ENCODE measurements at places on chromosomes 7 and 10.

DNA sequence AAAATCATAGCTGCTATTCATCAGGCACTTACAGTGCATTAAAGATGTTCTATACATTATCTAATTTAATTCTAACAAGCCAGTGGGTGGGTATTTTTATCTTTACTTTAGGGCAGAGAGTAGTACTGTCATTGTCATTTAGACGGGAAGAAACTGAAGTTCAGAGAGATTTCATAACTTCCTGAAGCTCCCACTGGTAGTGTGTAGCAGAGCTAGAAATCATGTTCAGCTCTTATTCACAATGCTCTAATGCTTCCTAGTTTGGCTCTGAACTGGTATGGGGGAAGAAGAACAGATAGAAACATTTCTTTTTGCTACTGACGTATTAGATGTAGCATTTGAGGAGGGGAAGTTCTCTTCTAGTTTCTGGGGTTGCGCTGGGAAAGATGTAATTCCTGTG is 116.7 kb downstream of the CYP26A1 start:
- DNase-seq: no peak

DNA sequence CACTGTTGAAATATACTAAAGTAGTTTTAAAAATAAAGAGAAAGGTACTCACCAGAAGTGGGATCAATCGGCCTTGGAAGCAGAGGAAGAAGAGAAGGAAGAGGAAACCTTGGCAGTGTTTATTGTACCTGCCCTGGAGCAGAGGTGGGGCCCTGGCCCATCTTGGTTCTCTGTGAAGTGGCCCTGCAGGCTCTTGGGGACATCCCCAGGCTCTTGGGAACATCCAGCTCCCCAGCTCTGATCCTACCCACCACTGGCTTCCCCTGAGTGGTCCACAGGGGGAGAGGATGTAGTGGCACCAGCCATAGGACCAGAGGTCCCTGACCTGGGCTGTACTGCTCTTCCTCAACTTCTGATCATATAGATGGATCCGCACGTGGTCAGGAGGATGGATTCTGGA is 22.3 kb upstream of the RET start:
- peak; percentile 15 for DNase-seq

DNA sequence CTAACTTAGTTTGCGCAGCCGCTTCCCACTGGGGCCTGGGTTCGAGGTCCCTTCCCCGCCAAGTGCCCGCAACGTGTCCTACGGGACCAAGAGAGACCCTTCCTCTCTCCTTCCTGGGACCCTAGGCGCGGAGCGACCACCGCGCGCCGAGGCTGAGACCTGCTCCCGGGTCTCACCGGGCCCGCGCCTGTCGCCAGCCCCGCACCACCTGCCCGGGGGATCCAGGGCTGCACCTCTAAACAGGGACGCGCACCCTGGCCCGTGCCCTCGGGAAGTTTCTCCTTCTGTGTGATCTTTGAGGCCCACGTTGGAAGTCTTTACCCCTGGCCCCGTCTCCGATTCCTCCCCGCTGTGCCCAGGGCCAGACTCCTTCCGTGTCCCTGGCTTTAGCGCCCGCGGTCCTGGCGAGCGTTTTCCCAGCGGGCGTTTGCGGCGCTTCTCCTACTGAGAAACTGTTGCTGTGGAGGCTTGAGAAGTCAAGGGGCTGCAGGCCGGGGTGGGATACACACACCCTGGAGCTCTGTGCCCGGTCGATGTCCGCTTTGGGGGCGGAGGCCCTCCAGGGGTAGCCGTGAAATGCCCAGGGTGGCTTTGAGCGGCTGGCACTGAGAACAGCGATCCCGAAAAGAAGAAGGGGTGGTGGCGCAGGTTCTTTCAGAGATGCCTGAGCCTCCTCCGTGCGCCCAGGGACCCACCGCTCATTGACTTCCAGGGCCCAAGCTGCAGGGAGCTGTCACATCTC is 575 bp downstream of the PLPP4 start:
- DNase-seq: no peak

GRCh38 chr7:1995426-1995825 is 237.3 kb downstream of the MAD1L1 start:
- no peak for DNase-seq

GRCh38 chr7:148041156-148041555 is 549.4 kb upstream of the C7orf33 start:
- no peak for DNase-seq

- no peak for DNase-seq
Measured at GRCh38 chr10:48274636-48275035, at the start of gene FRMPD2. FRMPD2 (minus strand) TSS chr10:48274696; CDS start chr10:48274567, 129 bp downstream.

- DNase-seq: no peak
Measured at GRCh38 chr10:536371-536925, 153.0 kb downstream of the DIP2C start.

- no peak for DNase-seq
Measured at GRCh38 chr7:37352974-37353948, 95.4 kb downstream of the ELMO1 start.

GRCh38 chr10:71486484-71487114 is 89.9 kb downstream of the CDH23 start:
- DNase-seq: no peak

GRCh38 chr7:112770051-112770450 is 20.1 kb downstream of the TMEM168 start:
- DNase-seq: no peak

- DNase-seq: no peak
Measured at GRCh38 chr7:47619806-47620205, 37.9 kb upstream of the TNS3 start.

GRCh38 chr10:91162495-91163268 is 57.8 kb upstream of the PCGF5 start:
- peak; percentile 93 for DNase-seq

DNA sequence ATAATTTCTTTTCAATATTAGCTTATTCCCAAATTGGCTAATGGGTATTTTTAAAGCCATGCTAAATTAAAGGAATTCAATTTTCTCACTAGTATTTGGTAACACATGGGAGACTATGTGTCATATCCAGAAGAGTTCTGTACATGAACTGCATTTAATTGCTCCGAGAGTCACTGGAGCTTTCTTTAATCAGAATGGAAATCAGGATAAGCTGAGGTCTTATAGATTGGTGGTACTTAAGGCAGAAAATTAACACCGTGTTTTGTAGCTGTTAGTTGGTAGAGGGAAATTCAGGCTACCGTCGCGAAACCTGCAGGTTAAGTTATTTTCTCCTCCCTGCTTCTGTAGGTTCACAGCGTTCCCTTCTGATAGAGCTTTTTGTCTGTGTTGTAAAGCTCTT is at the start of gene WEE2:
TSS of gene WEE2 (plus strand) at position 3 of the 400 bp plus-strand sequence. CDS start 406 bp downstream, outside the sequence.
- DNase-seq: no peak

DNA sequence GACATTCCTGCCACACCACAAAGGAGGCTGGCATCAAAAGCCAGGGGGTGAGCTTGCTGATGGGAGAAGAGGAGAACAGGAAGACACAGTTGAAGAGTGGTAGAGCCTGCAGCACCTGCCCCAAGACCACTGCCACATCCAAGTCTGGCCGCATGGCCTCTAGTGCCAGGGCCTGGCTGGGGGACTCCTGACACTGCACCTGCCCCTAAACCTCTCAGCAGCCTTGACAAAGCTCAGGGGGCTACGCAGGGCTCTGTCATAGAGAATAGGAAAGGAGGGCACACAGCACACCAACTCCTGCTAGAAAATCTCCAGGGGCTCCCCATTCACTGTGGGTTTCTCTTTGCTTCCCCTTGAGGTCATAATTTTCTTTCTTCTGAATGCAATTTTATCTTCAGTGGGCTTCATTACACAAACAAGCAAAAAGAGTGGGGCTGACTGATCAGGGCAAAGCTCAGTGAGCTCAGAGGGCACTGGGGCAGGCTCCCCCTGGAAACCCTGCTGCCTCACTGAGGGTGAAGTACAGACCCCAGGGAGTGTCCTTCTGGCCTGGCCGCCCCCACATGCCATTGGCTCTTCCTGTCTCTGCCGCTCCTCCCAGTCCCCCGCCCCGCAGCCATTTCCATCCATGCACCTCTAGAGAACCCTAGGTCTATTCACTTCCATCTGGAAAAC is 37.2 kb downstream of the VOPP1 start:
- DNase-seq: no peak

DNA sequence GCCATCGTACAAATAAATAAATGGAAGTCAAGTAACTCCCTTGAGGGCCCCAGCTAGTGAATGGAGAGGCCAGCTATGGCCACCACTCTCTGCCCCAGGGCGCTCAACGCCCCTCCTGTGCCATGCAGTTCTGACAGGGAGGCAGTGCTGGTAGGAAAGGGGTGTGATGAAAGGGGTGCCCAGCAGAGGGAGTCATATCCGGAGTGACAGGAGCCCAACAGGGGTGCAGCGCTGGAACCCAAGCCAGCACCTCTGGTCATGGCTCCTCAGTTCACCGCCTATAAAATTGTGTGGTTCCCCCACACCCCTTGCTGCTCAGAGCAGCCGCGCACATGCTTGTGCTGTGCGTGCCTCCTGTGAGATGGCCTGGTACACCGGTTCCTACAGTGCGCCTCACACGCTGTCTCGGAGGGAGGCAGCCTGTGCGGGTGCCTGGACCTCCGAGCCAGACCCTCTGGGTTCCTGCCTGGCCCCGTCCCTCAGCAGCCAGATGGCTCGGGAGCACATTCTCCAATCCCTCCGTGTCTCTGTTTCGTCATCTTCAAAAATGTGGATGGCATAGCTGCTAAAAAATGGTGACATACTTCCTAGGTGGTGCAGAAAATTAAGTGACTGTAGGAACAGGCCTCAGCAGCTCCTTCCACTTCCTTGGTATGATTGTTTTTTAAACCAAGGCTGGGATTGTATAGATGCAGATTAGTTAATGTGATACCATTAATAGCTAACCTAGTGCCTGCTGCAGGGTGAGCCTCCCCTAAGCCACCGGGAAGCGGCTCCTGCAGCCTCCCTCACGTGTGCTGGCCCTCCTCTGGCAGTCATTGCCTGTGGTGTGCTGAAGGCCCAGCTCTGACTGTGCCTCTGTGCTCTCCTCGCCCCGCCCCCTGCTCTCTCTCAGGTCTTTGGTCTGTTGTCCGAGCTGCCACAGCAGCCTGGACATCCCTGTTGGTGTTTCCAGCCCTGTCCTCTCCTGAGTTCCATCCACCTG is 125.8 kb downstream of the EGFR start:
- no peak for DNase-seq

GRCh38 chr10:30500534-30500933 is 66.5 kb downstream of the MAP3K8 start:
- no peak for DNase-seq

GRCh38 chr10:43076876-43077420 is at the start of gene RET:
RET (plus strand) TSS chr10:43077069; CDS start chr10:43077259, 190 bp downstream.
- DNase-seq: no peak

DNA sequence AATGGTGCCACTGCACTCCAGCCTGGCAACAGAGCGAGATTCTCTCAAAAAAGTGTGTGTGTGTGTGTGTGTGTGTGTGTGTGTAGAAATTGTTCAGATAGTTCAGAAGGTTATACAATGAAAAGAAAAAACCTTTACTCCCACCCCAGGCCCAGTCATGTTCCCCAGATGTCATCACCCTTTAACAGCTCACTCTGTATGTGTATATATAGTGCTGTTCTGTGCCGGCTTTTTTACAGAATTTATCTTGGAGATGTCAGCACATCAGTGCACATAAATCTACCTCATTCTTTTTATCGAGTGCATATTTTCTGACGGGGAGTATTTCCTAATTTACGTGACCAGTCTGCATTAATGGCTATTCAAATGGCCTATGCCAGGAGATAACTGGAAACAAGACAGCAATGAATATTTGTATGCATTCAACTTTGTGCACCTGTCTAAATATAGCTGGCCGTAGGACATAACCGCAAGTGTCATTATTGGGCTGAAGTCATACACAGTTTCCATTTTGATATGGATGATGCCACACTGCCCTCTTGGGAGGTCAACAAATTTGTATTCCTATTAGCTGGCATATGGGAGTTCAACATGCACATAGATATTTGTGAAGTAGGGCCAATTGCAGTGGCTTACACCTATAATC is 11.7 kb downstream of the NIPSNAP2 start:
- DNase-seq: no peak

- no peak for DNase-seq
Measured at GRCh38 chr7:55154096-55154495, 135.3 kb downstream of the EGFR start.

DNA sequence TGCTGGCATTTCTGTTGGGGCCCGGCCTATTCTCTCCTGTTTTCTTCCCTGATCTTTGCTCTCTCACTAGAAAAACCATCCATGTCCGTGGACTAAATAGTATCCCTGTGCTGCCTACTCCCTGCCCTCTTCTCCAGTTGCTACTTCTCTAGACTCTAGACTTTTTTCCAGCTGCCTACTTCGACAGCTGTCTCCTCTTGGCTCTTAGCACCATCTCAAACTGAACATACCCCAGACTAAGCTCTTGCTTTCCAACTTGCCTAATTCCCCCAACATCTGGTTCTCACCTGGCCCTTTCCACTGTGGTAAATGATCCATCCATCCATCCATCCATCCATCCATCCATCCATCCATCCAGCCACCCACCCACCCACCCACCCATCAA is 19.5 kb downstream of the ADCYAP1R1 start:
- no peak for DNase-seq

GRCh38 chr7:67518580-67518979 is 521.9 kb downstream of the TYW1 start:
- DNase-seq: no peak

DNA sequence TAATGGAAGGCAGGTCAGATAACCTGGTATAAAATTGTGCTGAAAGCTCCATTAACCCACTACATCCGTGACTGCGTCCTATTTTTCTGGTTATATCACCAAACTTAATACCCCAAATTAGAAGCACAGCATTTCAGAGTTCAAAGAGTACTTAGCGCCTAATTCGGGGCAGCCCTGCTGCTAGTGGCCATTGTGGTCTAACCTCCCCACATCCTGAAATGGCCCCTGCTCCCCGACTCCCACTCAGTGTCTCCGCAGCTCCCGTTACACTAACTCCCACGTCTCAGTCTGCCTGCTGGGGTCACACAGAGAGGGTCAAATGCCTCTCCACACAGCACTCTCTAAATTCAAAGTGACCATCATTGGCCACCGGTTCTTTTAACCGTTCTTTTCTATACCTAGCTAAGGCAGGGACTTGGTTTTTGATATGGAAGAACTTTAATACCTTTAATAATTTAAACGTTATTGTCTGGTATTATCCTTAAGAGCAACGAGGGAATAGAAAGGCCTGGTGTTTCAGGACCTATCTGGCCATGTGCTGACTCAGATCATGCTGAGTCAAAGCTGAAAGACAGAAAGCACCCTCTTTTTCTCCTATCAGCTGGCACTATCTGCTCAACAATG is 117.1 kb downstream of the KMT2E start:
- DNase-seq: no peak

DNA sequence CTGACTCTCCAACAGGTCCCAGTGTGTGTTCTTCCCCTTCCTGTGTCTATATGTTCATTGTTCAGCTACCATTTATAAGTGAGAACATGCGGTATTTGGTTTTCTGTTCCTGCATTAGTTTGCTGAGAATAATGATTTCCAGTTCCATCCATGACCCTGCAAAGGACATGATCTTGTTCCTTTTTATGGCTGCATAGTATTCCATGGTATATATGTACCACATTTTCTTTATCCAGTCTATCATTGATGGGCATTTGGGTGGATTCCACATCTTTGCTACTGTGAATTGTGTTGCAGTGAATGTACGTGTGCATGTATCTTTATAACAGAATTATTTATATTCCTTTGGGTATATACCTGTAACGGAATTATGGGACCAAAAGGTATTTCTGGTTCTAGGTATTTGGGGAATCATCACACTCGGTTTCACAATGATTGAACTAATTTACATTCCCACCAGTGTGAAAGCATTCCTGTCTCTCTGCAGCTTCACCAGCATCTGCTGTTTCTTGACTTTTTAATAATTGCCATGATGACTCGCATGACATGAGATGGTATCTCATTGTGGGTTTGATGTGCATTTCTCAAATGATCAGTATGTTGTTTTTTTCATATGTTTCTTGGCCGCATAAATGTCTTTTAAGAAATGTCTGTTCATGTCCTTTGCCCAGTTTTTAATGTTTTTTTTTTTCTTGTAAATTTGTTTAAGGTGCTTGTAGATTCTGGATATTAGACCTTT is 60.2 kb downstream of the LSMEM1 start:
- no peak for DNase-seq

GRCh38 chr7:80726666-80727065 is 88.2 kb downstream of the CD36 start:
- no peak for DNase-seq

All from aorta (tissue), 5 donors.